ENCODE measurements at places on chromosomes 11 and 22. TPM values are rescaled to one million over a fixed set of nuclear protein-coding genes. Genes with fewer than 3 reads are reported as not detected.

The CNTN5 gene
- polyA plus RNA-seq, result not detected

The TRMU gene
- 12.5 TPM for polyA plus RNA-seq

DNA sequence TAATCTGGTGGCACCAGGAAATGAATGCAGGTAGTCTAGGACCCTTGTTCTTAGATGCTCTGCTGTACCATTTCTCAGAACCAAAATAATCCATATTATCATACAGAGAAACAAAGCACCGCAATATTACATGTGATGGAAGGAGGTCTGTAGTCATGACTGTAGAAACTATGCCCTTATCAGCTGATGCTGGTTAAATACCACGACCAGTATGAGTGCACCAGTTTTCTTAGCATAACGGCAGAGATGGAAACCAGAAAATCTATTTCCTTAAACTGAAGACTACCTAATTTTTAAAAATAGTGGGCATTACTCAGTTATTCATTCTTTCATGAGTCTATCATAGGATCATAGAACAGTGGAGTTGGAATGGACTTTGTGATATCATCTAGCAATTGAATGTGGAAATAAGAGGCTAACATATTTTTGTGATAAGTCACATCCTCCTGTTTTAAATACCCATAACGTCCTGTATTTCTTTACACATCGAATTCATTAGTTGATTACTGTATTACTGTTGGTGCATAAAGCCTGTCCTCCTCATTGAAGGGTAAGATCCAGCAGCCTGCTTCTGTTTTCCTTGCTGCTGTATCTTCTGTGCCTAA lies 15.1 kb downstream of the JHY start:
- H3K27ac ChIP-seq, result no peak overlapping the region
- no peak for DNase-seq
- H3K27me3 ChIP-seq, result no peaks in the 10 kb centered on the region
- no peaks in the 10 kb centered on the region for H3K36me3 ChIP-seq

DNA sequence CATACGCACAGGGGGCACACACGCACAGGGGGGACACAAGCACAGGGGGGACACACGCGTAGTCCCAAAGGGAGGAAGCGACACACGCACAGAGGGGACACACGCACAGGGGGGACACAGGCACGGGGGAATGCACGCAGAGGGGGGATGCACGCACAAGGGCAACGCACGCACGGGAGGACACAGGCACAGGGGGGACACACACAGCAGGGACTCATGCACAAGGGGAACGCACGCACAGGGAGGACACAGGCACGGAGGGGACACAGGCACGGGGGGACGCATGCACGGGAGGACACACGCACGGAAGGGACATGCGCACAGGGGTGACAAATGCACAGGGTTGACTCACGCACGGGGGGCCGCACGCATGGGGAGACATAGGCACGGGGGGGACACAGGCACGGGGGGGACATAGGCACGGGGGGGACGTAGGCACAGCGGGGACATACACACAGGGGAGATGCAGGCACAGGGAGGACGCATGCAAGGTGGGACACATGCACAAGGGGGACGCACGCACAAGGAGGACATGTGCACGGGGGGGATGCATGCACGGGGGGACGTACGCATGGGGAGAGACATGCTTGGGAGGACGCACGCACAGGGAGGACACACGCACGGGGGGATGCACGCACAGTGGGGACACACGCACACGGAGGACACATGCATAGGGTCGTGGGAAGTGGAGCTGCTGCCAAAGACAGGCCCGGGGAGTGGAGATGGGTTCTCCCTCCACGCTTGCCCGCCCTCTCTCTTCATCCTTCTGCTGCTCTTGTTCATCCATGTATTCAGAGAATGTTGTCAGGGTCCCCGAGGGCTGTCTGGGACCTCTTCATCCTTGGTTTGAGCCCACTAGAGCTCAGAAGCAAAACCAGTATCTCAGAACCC lies 41.2 kb downstream of the WNT11 start:
- no peaks in the 10 kb centered on the region for H3K36me3 ChIP-seq
- no peaks in the 10 kb centered on the region for H3K27me3 ChIP-seq
- H3K4me1 ChIP-seq, result peaks cover 13% of the 10 kb centered on the region
- H3K27ac ChIP-seq, result no peak overlapping the region
- H3K4me3 ChIP-seq, result no peak overlapping the region

DNA sequence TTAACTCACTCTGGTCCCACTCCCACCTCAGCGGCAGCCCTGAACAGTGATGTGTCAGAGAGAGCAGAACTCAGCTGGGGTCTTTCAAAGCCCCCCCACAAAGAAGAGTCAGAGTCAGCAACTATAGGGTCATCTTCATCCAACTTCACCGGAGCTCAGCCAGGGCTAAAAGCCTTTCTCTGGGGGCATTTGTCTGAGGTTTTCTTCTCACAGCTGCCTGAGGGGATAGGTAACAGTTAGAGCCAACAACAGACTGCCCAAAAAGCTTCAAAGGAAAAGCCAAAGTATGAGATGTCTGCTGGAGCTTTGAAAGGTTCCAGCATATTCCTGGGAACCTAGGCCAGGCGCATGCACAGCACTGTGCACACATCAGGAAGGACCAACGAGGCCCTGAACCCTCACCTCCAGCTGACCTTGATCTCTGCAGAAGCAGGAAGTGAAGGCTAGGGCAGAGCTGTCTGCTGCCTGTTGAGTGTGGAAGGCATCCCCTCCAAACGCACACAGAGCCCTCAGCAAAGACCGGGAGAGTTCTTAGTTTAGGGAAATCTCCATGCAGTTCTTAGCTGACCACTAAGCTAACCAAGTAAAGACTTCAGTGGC lies 28.1 kb upstream of the COMT start:
- H3K36me3 ChIP-seq, result peaks cover 50% of the 10 kb centered on the region
- no peak overlapping the region for H3K4me3 ChIP-seq
- H3K4me1 ChIP-seq, result no peaks in the 10 kb centered on the region
- H3K27ac ChIP-seq, result no peak overlapping the region
- no peaks in the 10 kb centered on the region for H3K27me3 ChIP-seq
- no peak for DNase-seq

- H3K27me3 ChIP-seq, result no peaks in the 10 kb centered on the region
- no peaks in the 10 kb centered on the region for H3K36me3 ChIP-seq
- no peak overlapping the region for H3K4me3 ChIP-seq
- peaks cover 14% of the 10 kb centered on the region for H3K4me1 ChIP-seq
- DNase-seq, result no peak
Observed at GRCh38 chr22:46609724-46610201, 10.4 kb upstream of the GRAMD4 start.

- H3K27ac ChIP-seq, result no peak overlapping the region
- H3K4me3 ChIP-seq, result no peak overlapping the region
- H3K36me3 ChIP-seq, result no peaks in the 10 kb centered on the region
- peaks cover 12% of the 10 kb centered on the region for H3K4me1 ChIP-seq
Observed at GRCh38 chr22:21714786-21715185, 20.8 kb downstream of the YPEL1 start.

DNA sequence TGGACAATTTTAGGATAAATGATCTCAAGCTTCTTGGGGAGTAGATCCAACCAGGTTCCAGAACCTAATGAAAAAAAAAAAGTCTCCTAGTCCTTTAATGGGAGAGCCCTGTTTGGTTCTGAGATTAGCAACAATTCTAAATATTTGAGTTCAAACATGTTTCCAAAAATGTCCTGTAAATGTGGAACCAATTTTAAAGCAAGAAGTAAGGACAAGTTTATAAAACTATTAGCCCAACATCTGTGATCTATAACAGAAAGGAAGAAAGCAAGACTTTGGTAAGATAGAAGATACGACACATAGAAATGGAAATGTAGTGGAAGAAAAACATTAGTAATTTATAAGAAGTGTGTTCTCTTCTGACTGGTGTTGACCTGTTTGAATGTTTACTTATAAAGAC lies 79.7 kb upstream of the SLC5A12 start:
- DNase-seq, result no peak
- H3K36me3 ChIP-seq, result no peaks in the 10 kb centered on the region
- no peak overlapping the region for H3K27ac ChIP-seq
- no peaks in the 10 kb centered on the region for H3K27me3 ChIP-seq
- H3K4me3 ChIP-seq, result no peak overlapping the region

GRCh38 chr11:127071606-127072005 lies 71.0 kb upstream of the KIRREL3 start:
- no peak for DNase-seq
- H3K36me3 ChIP-seq, result no peaks in the 10 kb centered on the region
- no peaks in the 10 kb centered on the region for H3K4me1 ChIP-seq
- no peak overlapping the region for H3K4me3 ChIP-seq
- H3K27me3 ChIP-seq, result no peaks in the 10 kb centered on the region

DNA sequence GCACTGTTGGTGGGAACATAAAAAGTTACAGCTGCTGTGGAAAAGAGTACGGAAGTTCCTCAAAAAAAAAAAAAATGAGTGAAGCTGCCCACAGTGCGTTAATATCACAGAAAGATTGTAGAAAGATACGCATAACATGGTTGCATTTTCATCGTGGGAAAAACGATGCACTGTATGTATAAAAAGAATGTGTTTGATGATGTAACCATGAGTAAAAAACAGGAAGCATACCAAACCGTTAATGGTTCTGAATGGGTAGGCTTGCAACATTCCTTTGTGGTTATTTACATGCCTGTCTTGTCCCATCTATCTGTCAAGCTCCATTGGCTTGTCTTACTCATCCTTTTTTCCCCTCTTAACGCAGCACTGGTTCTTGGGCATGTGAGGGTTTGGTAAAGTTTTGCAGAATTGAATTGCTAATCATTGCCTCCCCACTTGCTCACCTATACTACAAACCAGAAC lies 33.8 kb upstream of the DKK3 start:
- H3K4me1 ChIP-seq, result peaks cover 18% of the 10 kb centered on the region
- DNase-seq, result no peak
- no peaks in the 10 kb centered on the region for H3K27me3 ChIP-seq
- H3K4me3 ChIP-seq, result no peak overlapping the region

The ACTN3 gene
- not detected for polyA plus RNA-seq

DNA sequence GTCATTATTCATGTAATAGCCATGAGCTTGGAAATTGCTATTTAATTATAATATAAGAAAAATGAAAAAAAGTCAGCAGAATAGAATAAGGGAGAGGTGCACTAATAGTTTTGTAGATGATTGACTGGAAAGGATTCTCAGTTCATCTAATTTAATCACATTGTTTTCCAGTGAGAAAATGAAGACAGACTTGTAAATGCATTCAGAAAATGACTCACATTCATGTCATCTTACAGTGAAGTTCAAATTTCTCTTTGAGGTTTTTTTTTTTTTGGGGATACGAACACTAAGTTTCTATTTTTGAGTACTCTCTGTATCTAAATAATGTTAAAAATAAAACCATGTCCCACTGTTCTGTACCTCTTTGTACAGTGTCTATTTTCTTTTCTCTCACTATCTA lies 18.5 kb upstream of the OR4A16 start:
- no peak overlapping the region for H3K27ac ChIP-seq
- no peaks in the 10 kb centered on the region for H3K27me3 ChIP-seq
- H3K4me3 ChIP-seq, result no peak overlapping the region
- H3K36me3 ChIP-seq, result no peaks in the 10 kb centered on the region

DNA sequence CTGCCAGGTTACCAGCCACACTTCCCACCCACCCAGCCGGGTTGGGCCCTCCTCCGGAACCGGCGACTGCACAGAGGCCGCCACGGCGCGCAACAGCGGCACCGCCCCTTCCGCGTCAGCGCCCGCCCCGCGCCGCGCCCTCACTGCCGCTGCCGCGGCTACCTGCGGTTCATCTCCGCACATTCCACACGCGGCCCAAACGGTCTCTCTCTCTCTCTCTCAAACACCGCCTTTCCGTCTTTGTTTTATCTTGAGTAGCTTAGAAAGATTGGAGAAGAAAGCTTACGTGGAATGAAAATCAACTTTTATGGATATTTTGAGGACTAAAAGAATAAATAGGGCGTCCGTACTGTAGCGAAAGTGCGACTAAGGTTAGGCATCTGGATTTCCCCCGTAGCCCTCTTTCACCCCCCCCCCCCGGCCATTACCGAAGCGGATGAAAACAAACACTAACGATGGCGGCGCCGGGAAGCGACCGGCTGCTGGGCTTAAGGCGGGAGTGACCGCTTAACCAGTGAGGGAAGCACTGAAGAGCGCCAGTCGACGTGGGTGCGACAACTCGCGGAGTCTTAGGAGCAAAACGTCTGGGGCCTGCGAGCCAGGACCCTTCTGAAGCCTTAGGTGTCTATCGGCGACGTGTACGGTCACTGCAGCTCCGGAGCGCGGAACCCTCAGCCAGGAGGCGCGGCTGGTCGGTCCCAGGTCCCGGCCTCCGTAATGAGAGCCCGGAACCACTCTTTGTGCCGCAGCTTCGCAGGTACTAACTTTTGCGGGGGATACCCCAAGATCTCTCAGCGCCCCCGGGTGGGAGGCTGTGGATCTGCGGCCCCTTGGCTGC lies at the start of the genes ATG13 and HARBI1:
ATG13 (plus strand) TSS at position 420 of the 838 bp plus-strand sequence. CDS start 26,739 bp downstream, outside the sequence.
HARBI1 (minus strand) TSS at position 94 of the 838 bp plus-strand sequence. CDS start 990 bp downstream, outside the sequence.
- peak within 1 kb of the TSS; percentile 93 for H3K27ac ChIP-seq
- peak within 1 kb of the TSS; percentile 71 for H3K4me3 ChIP-seq
- H3K27me3 ChIP-seq, result no peaks in the 10 kb centered on the region
- peak; percentile 91 for DNase-seq
- peaks cover 36% of the 10 kb centered on the region for H3K4me1 ChIP-seq

DNA sequence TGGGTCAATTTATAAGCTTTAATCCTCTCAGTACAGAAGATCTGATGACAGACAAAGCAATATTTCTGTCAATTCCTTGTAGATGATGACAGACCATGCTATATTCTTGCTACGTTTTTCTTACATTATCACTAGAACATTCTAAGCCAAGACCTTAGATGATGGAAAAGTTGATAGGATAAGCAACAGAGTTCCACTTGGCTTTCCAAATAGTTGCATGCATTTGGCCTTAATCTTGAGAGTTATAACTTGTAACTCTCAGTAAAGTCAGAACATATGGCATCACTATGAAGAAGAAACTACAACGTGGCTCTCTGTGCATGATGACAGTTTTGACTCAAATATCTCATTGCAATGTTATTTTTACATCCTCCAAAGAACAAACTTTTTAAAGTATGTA lies 544.3 kb upstream of the LRRC4C start:
- no peaks in the 10 kb centered on the region for H3K36me3 ChIP-seq
- H3K4me1 ChIP-seq, result no peaks in the 10 kb centered on the region
- H3K4me3 ChIP-seq, result no peak overlapping the region
- DNase-seq, result no peak
- H3K27me3 ChIP-seq, result no peaks in the 10 kb centered on the region
- no peak overlapping the region for H3K27ac ChIP-seq

GRCh38 chr11:62682518-62682917 lies 3.6 kb upstream of the UBXN1 start:
- H3K4me1 ChIP-seq, result no peaks in the 10 kb centered on the region
- no peak overlapping the region for H3K4me3 ChIP-seq
- H3K27me3 ChIP-seq, result no peaks in the 10 kb centered on the region
- H3K27ac ChIP-seq, result no peak overlapping the region
- H3K36me3 ChIP-seq, result no peaks in the 10 kb centered on the region

DNA sequence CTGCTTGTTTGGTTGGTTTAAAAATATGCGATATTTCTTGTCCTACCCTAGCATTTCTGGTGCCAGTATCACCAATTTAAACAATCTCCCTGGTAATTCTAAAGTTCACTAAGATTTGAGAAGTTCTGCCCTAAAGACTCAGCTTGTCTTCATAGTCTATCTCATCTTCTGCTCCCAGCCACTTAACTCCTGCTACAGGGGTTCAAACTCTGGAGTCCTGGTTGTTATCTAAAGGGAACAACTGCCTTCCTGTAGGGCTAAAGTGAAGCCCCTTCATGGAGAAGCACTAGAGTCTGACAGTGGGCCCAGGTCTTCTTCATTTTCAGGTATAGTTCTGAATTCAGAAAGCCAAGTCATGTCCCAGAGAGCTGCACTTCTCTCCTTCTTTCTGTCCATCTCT lies 73.2 kb downstream of the CTNND1 start:
- H3K27me3 ChIP-seq, result no peaks in the 10 kb centered on the region
- no peak for DNase-seq
- no peak overlapping the region for H3K27ac ChIP-seq
- no peaks in the 10 kb centered on the region for H3K4me1 ChIP-seq

The KRTAP5-11 gene
- not detected for polyA plus RNA-seq
